Inflammatory macrophage treated with lipopolysaccharide for 1 hour (primary cell): ENCODE measurements at places on chromosomes 7 and 10.

GRCh38 chr10:19252531-19252930 is 203.9 kb downstream of the MALRD1 start:
- DNase-seq = no peak

DNA sequence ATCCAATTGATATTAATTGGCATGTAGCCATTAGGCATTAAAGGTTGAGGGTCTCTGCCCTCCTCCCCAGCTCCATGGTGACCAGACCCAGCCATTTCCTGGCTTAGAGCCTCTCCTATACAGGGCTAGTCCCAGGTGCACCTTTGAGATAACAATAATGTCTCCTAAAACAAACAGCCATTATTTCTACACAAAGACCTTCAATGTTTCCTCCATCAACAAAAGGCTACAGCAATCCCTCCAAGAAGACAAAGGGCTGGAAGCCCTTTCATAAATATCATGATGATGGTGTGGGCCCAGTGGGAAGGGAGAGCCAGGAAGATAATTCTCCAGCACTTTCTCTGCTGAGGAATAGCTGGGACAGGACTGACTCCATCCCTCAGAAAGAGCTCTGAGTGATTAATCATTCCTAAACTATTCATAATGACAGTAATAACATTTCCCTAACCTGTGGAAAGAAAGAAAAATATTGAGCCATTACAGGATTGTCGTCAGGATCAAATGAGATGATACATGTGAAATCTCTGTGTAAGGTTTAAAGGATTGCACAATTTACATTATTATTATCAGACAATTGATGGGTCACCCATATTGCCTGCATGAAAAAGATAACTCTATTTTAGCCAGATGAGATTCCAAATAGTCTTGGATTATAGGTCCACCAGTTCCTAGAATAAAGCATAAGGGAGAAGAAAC is 10.2 kb downstream of the PKD2L1 start:
- no peak for DNase-seq

DNA sequence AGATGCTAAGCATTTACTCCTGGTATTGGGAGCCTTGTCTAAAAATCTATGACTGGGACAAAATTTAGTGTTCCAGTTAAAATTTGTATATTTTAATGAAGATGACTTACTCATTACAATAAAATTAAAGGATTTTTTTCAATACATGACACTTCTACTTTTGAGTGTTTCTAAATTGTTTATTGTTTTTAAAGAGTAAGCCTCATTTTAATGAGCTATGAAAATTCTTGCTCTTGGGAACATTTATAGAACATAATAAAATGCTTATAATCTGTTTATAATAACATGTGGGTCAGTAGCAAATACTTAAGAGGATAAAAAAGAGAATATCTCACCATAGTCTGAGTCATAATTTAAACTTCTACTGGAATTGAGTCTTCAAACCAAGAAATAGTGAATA is 149.5 kb downstream of the PLCE1 start:
- no peak for DNase-seq

GRCh38 chr7:12220389-12221046 is 9.4 kb downstream of the TMEM106B start:
- DNase-seq = no peak
